Neural crest cell (in vitro differentiated cells): ENCODE measurements at places on chromosomes 2 and 18. TPM values are rescaled to one million over a fixed set of nuclear protein-coding genes. Genes with fewer than 3 reads are reported as not detected.
A peak's percentile ranks its signal among the peaks of the same experiment; 100 is the strongest.

GRCh38 chr18:31376477-31376876 is at the start of gene DSG4:
Gene DSG4, plus strand, starts transcription at chr18:31376777. Its CDS starts 135 bp downstream, at chr18:31376912.
- no peak for DNase-seq

Gene HADHA
- 124 and 125 TPM in 2 replicates for total RNA-seq

DNA sequence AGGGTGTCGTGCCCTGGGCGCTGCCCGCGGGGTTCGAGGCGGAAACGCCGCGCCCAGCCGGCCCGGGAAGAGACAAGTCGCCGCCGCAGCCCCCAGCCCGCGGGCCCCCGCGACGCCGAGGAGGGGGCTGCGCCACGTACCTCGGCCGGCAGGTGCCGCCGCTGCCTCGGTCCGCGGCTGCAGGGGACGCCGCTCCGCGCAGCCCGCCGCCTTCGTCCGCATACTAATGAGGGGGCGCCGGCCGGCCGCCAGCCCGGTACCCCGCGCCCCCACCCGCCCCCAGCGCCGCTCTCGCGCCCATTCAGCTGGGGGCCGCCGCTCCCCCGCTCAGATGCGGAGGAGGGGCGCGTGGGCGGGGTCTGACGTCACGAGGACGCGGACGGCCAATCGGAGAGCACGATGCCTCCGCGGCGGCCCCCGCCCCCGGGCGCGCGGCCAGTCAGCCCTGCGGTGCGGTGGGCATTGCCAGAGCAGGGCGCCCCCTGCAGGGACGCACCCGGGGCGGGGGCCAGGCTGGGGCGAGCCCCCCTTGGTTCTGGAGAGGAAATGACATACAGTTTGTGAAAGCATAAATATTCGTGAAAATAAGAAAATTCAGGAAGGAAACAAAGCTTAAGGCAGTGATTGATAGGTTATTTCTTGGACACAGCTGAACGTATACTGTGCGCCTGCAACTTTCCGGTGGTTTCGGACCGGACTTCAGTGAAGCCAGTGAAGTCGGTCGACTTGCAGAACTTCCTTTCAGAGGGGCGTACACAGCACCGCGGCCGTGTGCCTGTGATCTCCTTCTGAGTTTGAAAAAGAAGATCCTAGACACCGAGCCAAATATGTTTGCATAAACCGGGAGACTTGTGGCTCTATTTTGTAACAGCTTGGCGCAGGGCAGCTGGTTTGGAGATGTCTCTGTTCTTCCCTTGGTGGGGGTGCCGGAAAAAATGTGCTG is at the start of gene ST3GAL5:
TSS of gene ST3GAL5 (minus strand) at position 307 of the 943 bp plus-strand sequence. CDS start at position 222, 85 bp downstream.
- DNase-seq: peak; percentile 89

Gene EMILIN2
- 16.0 and 19.2 TPM in 2 replicates for total RNA-seq
